ENCODE measurements at places on chromosomes 4 and X.

DNA sequence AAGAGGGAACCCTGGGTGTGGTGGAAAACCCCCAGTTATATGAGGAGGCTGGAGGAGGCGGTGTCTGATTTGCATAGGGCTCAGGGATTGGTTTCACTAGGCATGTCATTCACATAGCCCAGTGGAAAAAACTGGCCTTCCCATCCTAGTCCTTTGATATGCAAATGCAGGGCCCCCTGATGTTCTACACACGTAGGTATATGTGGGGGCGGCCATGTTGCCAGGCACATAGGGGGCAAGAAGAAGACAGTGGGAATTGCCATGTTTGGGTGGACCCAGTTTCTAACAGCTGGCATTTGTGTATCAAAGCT lies 34.0 kb upstream of the ENPP6 start:
- no peak for DNase-seq

GRCh38 chr4:144787365-144788258 lies 141.7 kb downstream of the HHIP start:
- no peak for DNase-seq

- DNase-seq = no peak
Measured at GRCh38 chr4:74659576-74660411, 134.5 kb downstream of the BTC start.

DNA sequence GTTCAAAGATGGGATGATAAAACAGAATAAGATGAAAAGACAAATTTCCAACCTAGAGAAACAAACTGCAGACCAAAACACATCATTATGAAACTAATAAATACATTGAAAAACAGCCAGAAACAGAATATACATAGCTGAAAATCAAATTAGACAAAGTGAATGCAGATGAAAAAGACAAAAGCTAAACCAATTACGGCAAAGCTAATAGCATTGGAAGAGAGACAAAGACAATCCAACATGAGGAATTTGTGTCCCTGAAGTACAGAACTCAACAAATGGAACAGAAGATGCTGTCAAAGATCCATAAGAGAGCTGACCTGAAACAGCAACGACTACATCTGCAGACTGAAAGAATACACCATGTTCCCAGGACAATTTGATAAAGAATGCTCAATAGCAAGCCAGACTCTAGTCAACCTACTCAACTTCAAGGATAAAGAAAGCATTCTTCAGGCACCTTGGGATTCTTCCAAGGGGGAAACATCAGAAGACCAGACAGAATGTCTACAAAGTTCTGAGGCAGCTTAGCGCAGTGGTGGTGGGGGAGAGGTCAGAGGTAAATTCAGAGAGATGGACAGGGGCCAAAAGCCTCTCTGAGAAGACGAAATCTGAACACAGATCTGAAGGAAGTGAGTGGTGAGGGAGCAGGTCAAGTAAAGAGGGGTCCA lies 27.4 kb upstream of the IRAK1 start:
- no peak for DNase-seq

DNA sequence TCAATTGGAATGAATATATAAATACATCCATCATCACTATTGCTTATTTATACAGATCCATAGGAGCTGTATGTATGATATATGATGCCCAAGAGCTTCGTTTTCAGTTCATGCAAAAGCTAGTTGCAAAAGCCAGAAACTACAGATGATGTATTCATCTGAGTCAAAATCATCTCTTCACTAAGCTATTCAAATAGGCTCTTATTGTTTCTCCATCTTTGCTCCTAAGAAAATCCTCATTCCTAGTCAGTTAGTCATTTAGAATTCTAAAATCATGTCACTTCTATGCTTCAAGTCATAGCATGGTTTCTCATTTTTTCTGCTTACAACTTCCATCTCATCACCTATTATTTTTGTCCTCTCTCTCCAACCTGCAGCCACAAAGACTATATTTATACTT lies 300.1 kb upstream of the TRAM1L1 start:
- no peak for DNase-seq

GRCh38 chr4:82851885-82852750 lies 38.8 kb downstream of the SEC31A start:
- no peak for DNase-seq

Measured in effector CD4-positive, alpha-beta T cell (primary cell).